Chondrocyte (in vitro differentiated cells): ENCODE measurements at places on chromosomes 6 and 20. TPM values are rescaled to one million over a fixed set of nuclear protein-coding genes. Genes with fewer than 3 reads are reported as not detected.

GRCh38 chr6:24537082-24537699 is 42.4 kb downstream of the ALDH5A1 start:
- H3K27ac ChIP-seq, result peak overlapping the region; percentile 66
- no peak overlapping the region for H3K4me3 ChIP-seq
- H3K27me3 ChIP-seq, result no peaks in the 10 kb centered on the region
- H3K36me3 ChIP-seq, result peaks cover 9% of the 10 kb centered on the region
- H3K4me1 ChIP-seq, result peaks cover 22% of the 10 kb centered on the region
- no peak for DNase-seq

The GUCA1A gene
- 0.38 TPM in 1 of 3 replicates, not detected in the others for total RNA-seq

- H3K4me3 ChIP-seq, result peak overlapping the region; percentile 78
- no peaks in the 10 kb centered on the region for H3K27me3 ChIP-seq
- no peak for DNase-seq
- H3K27ac ChIP-seq, result peak overlapping the region; percentile 76
These were observed 805 bp downstream of the PHF1 start for GRCh38 chr6:33411632-33412005.

DNA sequence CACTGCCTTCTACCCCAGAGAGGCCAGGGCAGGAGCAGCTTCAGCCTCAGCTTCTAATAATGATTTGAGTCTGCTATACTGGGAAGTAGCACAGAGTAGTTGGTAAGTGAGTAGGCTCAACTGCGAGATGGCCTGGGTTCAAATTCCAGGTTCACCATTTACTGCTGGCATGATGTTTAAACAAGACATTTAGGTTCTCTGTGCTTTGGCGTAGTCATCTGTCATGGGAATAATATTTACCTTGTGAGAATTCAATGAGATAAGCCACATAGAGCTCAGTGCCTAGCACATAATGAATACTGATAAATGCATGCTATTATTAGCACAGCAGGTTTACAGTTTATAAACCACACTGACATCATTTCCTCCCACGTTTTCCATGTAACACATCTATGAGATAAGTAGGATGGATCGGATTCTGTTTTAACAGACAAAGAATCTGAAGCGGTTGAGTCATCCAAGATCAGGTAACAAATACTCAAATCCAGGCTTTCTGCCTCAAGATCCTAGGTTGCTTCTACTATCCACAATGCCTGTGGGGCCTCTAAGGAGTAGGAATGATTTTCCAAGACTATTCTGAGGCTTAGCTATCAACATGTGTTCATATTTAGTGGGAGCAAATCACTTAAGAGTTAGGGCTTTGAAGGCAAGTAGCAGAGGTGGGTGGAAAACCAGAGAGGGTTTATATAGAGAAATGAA is 72.9 kb upstream of the DTNBP1 start:
- H3K4me1 ChIP-seq, result peaks cover 3% of the 10 kb centered on the region
- H3K27me3 ChIP-seq, result peaks cover 11% of the 10 kb centered on the region
- no peak overlapping the region for H3K27ac ChIP-seq
- no peak overlapping the region for H3K4me3 ChIP-seq
- H3K36me3 ChIP-seq, result no peaks in the 10 kb centered on the region
- no peak for DNase-seq

The SIRPA gene
- 16.2 to 25.6 TPM (median 24.9 TPM) in 3 replicates for total RNA-seq

DNA sequence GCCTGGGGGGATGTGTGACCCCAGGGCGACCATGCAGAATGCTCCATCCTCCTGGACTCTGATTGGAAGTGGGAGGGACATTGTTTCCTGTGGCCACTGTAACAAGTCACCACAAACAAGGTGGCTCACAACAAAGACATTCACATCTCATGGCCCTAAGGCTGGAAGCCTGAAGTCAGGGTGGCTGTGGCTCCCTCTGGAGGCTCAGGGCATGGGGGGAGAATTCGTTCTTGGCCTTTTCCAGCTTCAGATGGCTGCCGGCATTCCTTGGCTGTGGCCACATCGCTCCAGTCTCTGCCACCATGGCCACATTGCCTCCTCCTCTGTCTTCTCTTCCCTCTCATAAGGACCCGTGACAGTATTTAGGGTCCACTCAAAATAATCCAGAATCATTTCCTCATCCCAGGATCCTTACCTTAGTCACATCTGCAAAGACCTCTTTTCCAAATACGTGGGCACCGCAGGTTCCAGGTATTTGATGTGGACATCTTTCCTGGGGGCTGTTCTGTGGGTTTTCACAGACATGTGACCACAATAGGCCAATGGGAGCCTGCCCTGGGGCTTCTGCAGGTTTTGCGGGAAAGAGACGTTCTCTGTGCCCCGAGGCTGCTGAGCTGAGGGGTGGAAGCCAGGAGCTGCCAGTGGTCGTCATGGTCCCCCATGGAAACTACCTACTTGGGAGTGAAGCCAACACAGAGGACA is 249.3 kb downstream of the PREX1 start:
- H3K36me3 ChIP-seq, result no peaks in the 10 kb centered on the region
- no peak overlapping the region for H3K4me3 ChIP-seq
- H3K27ac ChIP-seq, result no peak overlapping the region
- DNase-seq, result no peak

The PTGIS gene
- 88.7 to 165 TPM (median 91.5 TPM) in 3 replicates for total RNA-seq

DNA sequence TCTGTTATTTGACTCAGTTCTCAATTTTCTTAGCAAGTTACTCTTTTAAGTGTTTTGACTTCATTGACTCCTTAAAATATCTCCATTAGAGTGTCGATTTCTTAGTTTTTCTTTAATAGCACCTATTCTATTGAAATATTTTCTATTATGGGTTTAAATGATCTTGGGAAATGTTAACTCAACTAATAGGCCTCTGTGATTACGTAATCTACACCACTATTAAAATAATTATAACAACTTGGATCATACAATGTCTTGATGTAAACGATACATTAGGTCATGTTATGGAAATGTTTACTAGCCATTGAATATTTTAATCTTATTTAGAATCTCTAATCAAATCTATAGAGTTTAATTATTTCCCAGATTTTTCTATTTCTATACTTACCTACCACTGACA is 550.0 kb downstream of the EYS start:
- no peaks in the 10 kb centered on the region for H3K4me1 ChIP-seq
- no peak overlapping the region for H3K27ac ChIP-seq
- no peak for DNase-seq
- no peak overlapping the region for H3K4me3 ChIP-seq
- peaks cover 5% of the 10 kb centered on the region for H3K27me3 ChIP-seq

The WFDC5 gene
- total RNA-seq, result not detected in 3 replicates

DNA sequence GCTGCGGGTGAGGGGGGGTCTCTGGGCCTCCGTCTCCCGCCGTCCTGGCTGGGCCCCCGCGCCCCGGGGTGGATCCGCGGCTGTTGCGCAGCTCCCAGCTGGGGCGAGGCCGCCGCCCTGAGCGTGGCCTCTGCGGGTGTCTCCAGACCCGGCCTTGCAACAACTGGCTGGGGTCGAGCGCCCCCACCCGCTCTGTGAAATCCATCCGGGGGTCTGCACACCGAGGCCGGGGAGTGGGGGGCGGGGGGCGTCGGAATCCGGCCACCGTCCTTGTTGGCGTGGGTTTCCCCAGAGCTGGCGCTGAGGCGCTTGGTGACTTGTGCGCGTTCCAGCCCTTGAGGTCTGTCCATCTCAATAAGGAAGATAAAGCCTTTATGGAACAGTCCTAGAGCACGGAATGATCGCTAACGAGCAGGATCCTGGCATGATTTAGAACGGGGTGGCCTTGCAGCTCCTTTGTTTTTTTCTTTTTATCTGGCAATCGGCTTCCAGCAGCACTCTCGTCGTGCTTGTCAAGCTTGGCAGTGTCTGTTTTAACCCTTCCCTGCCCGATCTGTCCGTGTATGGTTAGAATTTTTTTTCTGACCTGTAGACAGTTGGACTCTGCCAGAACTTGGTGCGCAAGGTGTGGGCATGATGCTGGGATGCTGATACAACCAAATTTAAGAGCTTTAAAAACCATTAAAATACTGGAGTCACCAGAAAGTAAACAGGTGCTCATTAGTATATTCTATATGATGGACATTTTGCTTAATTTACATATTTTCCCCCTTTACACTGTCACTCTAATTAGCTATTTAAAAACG is 675 bp downstream of the DSTN start:
- H3K36me3 ChIP-seq, result peaks cover 28% of the 10 kb centered on the region
- H3K27me3 ChIP-seq, result no peaks in the 10 kb centered on the region
- peak overlapping the region; percentile 86 for H3K4me3 ChIP-seq
- peak overlapping the region; percentile 93 for H3K27ac ChIP-seq

The ILRUN gene
- 41.0 to 45.9 TPM (median 42.4 TPM) in 3 replicates for total RNA-seq

- H3K27me3 ChIP-seq, result no peaks in the 10 kb centered on the region
- H3K36me3 ChIP-seq, result no peaks in the 10 kb centered on the region
- no peak for DNase-seq
- peaks cover 30% of the 10 kb centered on the region for H3K4me1 ChIP-seq
These were observed 81.8 kb downstream of the NFATC2 start for GRCh38 chr20:51460569-51461265.

DNA sequence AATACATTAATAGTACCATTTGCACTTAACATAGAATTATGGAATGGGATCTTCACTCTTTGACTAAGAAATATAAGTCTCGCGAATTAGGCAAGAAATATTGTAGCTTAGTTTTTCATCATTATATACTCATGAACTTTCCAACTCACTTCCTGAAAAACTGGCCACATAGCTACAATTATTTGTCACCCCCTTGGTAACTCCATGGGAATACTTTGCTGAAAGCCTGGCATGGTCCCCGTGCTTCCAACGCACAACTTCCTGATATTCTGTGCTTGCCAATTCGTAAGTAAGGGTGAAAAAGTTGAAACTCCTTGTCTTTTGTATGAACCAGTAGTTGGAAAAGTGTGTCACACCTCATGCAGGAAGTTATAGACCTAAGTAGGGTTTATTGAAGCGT is 23.7 kb upstream of the HLA-DQA1 start:
- H3K4me3 ChIP-seq, result no peak overlapping the region
- no peaks in the 10 kb centered on the region for H3K4me1 ChIP-seq
- no peak for DNase-seq
- H3K36me3 ChIP-seq, result peaks cover 1% of the 10 kb centered on the region

The NOX3 gene
- total RNA-seq, result not detected in 3 replicates

- no peaks in the 10 kb centered on the region for H3K27me3 ChIP-seq
- peaks cover 11% of the 10 kb centered on the region for H3K4me1 ChIP-seq
- peak overlapping the region; percentile 36 for H3K4me3 ChIP-seq
- H3K36me3 ChIP-seq, result no peaks in the 10 kb centered on the region
- no peak overlapping the region for H3K27ac ChIP-seq
These were observed 13.9 kb upstream of the VAPB start for GRCh38 chr20:58374906-58375758.

DNA sequence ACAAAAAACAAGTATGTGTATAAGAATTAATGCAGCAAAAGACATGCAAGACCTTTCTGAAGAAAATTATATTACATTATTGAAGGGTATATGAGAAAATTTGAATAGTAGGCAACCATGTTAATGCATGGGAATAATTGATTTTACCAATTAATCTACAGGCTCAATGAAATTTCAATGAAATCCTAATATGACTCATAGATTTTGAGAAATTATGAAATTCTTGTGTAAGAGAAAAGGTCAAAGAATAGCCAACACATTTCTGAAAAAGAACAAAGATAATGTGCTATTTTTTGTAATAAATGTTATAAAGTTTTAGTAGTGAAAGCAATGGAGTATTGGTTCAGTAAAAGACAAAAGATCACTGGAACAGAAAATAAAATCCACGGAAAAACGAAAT is 18.4 kb downstream of the TSBP1 start:
- H3K27me3 ChIP-seq, result peaks cover 40% of the 10 kb centered on the region
- H3K27ac ChIP-seq, result no peak overlapping the region
- H3K36me3 ChIP-seq, result no peaks in the 10 kb centered on the region
- no peak for DNase-seq
- no peak overlapping the region for H3K4me3 ChIP-seq

DNA sequence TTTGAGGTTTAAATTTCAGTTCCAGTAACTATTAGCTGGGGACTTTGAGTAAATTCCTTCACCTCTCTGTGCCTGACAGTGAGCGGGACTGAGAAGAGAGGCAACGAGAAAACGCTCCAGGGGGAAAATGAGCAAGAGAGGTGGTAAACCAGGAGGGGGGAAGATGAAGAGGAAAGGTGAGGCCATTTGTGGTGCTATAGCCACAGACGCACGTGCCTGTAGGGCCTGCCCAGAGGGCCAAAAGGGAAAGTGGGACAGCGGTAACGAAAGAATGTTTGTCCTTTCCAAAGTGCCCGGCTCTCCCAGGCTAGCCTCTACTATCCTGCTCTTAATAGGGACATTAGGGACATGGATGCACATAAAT is 99.2 kb downstream of the BMP7 start:
- H3K4me1 ChIP-seq, result no peaks in the 10 kb centered on the region
- DNase-seq, result no peak
- no peak overlapping the region for H3K4me3 ChIP-seq
- H3K36me3 ChIP-seq, result no peaks in the 10 kb centered on the region
- H3K27ac ChIP-seq, result no peak overlapping the region

DNA sequence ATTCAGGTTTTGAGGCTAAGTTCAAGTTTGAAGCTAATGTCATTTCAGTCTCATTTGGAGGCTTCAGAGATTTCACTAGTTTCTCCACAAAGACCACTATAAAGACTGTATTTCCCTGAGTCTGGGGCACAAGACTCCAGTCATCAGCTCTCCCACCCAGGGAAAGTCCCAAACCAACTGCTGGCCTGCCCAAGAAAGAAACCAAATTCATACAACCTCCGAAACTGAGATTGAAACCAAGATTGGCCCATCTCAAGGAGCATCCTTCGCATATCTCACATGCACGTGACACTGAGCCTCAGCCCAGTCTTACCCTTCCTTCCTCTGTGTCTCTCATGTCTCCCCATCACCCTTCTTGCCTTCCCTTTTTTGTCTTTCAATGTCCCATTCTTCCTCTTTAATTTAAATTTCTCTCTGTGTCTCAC is 3.5 kb upstream of the LTA start:
- no peak for DNase-seq
- H3K4me3 ChIP-seq, result no peak overlapping the region
- H3K27me3 ChIP-seq, result peaks cover 2% of the 10 kb centered on the region

DNA sequence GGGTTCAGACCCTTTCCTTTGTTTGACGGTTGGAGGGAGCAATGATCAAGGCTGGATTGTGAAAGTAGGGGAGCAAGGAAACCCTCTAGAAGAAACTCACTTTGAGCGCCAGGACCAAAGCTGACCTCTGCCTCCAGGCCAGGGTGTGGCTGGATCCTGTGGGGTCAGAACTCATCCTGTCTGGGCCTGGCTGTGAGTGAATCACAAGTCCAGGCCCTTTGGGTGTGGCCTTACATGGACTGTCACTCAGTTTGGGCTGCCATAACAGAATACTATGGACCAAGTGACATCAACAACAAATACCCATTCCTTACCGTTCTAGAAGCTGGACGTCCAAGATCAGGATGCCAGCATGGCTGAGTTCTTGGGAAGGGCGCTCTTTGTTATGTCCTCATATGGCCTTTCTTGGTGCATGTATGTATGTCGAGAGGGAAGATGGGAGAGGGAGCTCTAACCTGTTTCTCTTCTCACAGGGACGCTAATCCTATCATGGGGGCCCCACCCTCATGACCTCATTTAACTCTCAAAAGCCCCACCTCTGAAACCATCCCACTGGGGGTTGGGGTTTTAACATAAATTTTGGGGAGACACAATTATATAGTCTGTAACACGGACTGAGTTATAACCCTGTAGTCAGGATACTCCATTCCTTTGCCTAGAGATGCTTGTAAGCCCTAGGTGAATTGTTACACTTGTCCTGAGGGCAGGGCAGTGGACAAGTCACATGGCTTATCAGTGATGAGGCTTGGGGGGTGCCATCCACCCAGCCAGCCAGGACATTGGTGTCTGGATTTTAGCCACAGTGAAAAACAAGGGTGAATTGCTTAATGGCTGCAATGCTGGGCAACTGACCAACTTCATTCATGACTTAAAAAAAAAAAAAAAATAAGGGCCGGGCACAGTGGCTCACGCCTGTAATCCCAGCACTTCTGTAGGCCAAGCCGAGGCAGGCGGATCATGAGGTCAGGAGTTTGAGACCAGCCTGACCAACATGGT is 80.0 kb downstream of the TRMT11 start:
- H3K36me3 ChIP-seq, result peaks cover 14% of the 10 kb centered on the region
- DNase-seq, result no peak
- no peaks in the 10 kb centered on the region for H3K27me3 ChIP-seq
- H3K4me3 ChIP-seq, result no peak overlapping the region
- no peak overlapping the region for H3K27ac ChIP-seq
